Activated naive CD8-positive, alpha-beta T cell treated with anti-CD3 and anti-CD28 coated beads, Interleukin-2, amount 10 ng/mL, durations not matched to agents 7 days and 5 days (primary cell): ENCODE measurements at places on chromosomes 5 and 9. TPM values are rescaled to one million over a fixed set of nuclear protein-coding genes. Genes with fewer than 3 reads are reported as not detected.

DNA sequence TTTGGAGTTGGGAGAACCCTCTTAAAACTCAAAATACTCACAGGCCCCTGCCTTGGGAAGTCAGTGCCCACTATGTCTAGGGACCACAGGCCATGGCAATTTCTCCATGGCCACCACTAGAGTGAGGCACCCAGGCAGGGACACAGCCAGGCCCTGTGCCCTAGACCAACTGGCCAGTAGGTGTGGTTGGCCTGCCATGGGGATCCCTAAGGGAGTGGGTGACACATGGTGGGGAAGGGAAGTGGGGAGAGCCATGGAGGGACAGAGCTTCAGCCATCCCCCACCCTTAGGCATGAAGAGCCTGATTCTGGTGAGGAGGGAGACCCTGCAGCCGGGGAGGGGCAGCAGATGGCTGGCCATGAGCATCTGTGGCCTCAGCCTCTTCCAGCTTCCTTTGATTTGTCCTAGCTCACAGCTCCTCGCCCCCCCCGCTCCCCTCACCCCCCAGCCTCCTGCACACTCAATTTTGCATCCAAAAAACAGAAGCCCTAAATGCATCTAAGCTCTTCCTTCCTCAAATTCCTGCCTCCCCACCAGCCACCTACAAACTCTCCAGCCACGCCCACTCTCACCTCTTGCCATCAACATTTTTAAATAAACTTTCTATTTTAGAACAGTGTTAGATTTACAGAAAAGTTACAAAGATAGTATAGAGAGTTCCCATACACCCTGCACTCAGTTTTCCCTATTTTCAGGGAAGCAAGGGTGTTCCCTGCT lies 1.6 kb upstream of the DBN1 start:
- no peak for DNase-seq
- peaks cover 6% of the 10 kb centered on the region for H3K36me3 ChIP-seq

Gene RAPGEF6
- 51.2 TPM for total RNA-seq

Gene SHISAL2B
- not detected for total RNA-seq

- no peak overlapping the region for H3K4me3 ChIP-seq
- H3K36me3 ChIP-seq = no peaks in the 10 kb centered on the region
- no peak overlapping the region for H3K27ac ChIP-seq
- H3K27me3 ChIP-seq = peaks cover 2% of the 10 kb centered on the region
- H3K4me1 ChIP-seq = no peaks in the 10 kb centered on the region
Measured at GRCh38 chr9:79977074-79977435, 405.3 kb downstream of the TLE4 start.

- peaks cover 21% of the 10 kb centered on the region for H3K27me3 ChIP-seq
- H3K4me3 ChIP-seq = no peak overlapping the region
- H3K4me1 ChIP-seq = no peaks in the 10 kb centered on the region
- H3K27ac ChIP-seq = no peak overlapping the region
Measured at GRCh38 chr5:148750614-148751013, 75.8 kb upstream of the ADRB2 start.

GRCh38 chr5:166499447-166500240 lies 1791.8 kb upstream of the WWC1 start:
- no peak for DNase-seq
- H3K4me1 ChIP-seq = no peaks in the 10 kb centered on the region
- no peaks in the 10 kb centered on the region for H3K27me3 ChIP-seq
- no peaks in the 10 kb centered on the region for H3K36me3 ChIP-seq
- no peak overlapping the region for H3K4me3 ChIP-seq
- H3K27ac ChIP-seq = no peak overlapping the region

- DNase-seq = no peak
- no peaks in the 10 kb centered on the region for H3K27me3 ChIP-seq
- no peak overlapping the region for H3K4me3 ChIP-seq
Measured at GRCh38 chr9:18327121-18327520, 146.8 kb upstream of the ADAMTSL1 start.

Gene MAN1B1
- total RNA-seq = 63.9 TPM

GRCh38 chr9:137205126-137206069 lies at the start of the genes NDOR1 and TMEM203:
Gene NDOR1, plus strand, starts transcription at chr9:137205700. Its CDS starts 78 bp downstream, at chr9:137205778.
Gene TMEM203, minus strand, starts transcription at chr9:137205648. Its CDS starts 234 bp downstream, at chr9:137205414.
- peak within 1 kb of the TSS; percentile 95 for H3K4me3 ChIP-seq
- H3K27me3 ChIP-seq = no peaks in the 10 kb centered on the region
- peak; percentile 97 for DNase-seq
- peak within 1 kb of the TSS; percentile 90 for H3K27ac ChIP-seq
- peaks cover 15% of the 10 kb centered on the region for H3K36me3 ChIP-seq
- H3K4me1 ChIP-seq = peaks cover 35% of the 10 kb centered on the region

Gene TXNDC8
- total RNA-seq = not detected

DNA sequence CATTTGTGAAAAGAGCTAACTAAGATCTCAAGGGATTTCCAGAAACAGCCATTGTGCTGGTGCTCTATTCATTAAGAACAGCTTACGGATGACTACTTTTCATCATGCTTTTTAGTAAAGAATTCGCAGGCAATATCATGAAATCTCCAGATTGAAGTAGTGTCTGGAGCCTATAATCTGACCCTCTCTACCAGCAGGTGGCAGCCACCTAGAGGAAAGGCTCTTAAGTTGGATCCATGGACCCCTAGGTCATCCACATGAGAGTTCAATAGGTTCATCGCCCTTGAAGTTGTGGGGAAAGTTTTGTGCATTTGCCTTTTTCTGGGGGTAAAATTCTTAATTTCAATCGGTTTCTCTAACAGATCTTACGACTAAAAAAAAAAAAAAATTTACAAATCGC lies 82.3 kb downstream of the SLC1A3 start:
- no peak for DNase-seq
- H3K4me3 ChIP-seq = no peak overlapping the region
- H3K27me3 ChIP-seq = peaks cover 23% of the 10 kb centered on the region

Gene PCDHAC2
- not detected for total RNA-seq

Gene SEMA6A
- not detected for total RNA-seq

- no peaks in the 10 kb centered on the region for H3K4me1 ChIP-seq
- H3K27me3 ChIP-seq = no peaks in the 10 kb centered on the region
- DNase-seq = no peak
- no peaks in the 10 kb centered on the region for H3K36me3 ChIP-seq
Measured at GRCh38 chr9:131942146-131942720, 137.4 kb downstream of the MED27 start.

DNA sequence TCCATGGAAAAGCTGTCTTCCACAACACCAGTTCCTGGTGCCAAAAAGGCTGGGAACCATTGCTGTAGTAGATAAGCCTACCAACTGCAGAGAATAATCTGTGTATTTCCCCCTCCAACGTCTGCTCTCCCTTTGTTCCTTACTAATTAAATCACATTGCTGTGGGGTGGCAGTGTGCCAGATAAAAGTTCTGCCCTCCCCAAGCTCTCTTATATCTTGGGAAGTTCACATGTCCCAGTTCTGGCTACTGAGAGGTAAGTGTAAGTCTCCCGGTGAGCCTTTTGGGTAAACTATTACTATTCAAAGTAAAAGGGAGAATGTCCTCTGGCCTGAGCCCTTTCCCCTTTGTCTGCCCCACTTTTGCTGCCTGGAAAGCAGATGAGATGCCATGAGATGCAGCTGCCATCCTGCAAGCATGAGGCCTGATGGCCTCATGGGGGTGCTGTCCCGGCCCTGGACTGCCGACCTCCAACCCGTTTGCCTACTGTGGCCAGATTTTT lies 14.7 kb downstream of the ENC1 start:
- DNase-seq = no peak
- H3K4me1 ChIP-seq = no peaks in the 10 kb centered on the region
- no peak overlapping the region for H3K27ac ChIP-seq
- no peaks in the 10 kb centered on the region for H3K36me3 ChIP-seq

DNA sequence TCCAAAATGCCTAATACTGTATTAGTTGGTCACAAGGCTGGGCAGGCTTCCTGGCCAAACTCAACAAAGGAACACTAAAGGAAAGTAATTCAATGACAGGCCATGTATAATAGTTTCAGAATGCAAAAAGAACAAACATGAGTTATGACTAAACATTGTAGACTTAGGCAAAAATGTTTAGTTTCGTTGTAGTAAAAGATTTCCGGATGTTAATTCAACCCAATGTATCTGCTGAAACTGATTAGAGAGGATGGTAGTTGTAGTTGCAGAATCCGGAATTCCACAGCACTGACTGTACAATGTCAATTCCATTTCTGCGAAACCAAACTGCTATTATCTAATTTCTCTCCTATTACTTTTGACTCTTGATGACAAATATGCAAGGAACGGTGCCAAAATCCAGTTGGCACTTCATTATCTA lies 117.9 kb upstream of the FST start:
- H3K4me3 ChIP-seq = no peak overlapping the region
- no peaks in the 10 kb centered on the region for H3K36me3 ChIP-seq
- peaks cover 2% of the 10 kb centered on the region for H3K27me3 ChIP-seq

- H3K27me3 ChIP-seq = peaks cover 5% of the 10 kb centered on the region
- H3K4me3 ChIP-seq = no peak overlapping the region
- H3K4me1 ChIP-seq = peaks cover 9% of the 10 kb centered on the region
- peak; percentile 70 for DNase-seq
- H3K36me3 ChIP-seq = no peaks in the 10 kb centered on the region
- no peak overlapping the region for H3K27ac ChIP-seq
Measured at GRCh38 chr9:135971892-135972291, 10.7 kb upstream of the UBAC1 start.

Gene PGGT1B
- total RNA-seq = 35.8 TPM

Gene LRRC26
- not detected for total RNA-seq

- DNase-seq = no peak
- no peaks in the 10 kb centered on the region for H3K27me3 ChIP-seq
- H3K4me3 ChIP-seq = no peak overlapping the region
- H3K27ac ChIP-seq = no peak overlapping the region
- H3K4me1 ChIP-seq = peaks cover 10% of the 10 kb centered on the region
Measured at GRCh38 chr5:157729858-157730257, 1.4 kb upstream of the THG1L start.

Gene SLC25A46
- 45.6 TPM for total RNA-seq

Gene CBY3
- not detected for total RNA-seq

GRCh38 chr5:62029303-62029702 lies 276.7 kb upstream of the KIF2A start:
- no peaks in the 10 kb centered on the region for H3K36me3 ChIP-seq
- no peaks in the 10 kb centered on the region for H3K4me1 ChIP-seq
- no peaks in the 10 kb centered on the region for H3K27me3 ChIP-seq
- no peak overlapping the region for H3K27ac ChIP-seq
- DNase-seq = no peak

GRCh38 chr9:8419596-8420275 lies 620.2 kb upstream of the DMAC1 start:
- H3K27ac ChIP-seq = no peak overlapping the region
- peaks cover 7% of the 10 kb centered on the region for H3K27me3 ChIP-seq
- H3K4me3 ChIP-seq = no peak overlapping the region
- H3K4me1 ChIP-seq = peaks cover 2% of the 10 kb centered on the region

Gene LEAP2
- 4.4 TPM for total RNA-seq

Gene SLC34A3
- not detected for total RNA-seq

Gene PCDHB11
- not detected for total RNA-seq

DNA sequence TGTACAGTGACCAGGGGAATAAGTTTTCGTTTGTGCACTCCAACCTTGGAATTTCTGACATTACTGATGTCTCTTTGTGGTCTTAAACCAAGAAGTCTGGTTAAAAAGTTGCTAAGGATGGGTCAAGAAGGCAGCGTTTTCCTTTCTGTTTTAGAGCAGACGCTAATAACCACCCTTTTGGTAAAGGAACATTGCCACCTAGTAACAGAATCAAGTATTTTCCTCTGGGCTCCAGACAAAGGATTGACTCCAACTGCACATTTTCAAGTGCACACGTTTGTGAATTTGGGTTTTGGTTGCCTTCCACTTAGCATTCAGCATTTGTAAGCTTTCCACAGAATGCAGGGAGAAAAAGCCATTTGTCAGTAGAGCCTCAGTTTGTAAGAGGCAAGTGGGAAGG lies 22.2 kb upstream of the CEP78 start:
- no peak overlapping the region for H3K27ac ChIP-seq
- no peaks in the 10 kb centered on the region for H3K36me3 ChIP-seq
- H3K27me3 ChIP-seq = no peaks in the 10 kb centered on the region
- no peak for DNase-seq

DNA sequence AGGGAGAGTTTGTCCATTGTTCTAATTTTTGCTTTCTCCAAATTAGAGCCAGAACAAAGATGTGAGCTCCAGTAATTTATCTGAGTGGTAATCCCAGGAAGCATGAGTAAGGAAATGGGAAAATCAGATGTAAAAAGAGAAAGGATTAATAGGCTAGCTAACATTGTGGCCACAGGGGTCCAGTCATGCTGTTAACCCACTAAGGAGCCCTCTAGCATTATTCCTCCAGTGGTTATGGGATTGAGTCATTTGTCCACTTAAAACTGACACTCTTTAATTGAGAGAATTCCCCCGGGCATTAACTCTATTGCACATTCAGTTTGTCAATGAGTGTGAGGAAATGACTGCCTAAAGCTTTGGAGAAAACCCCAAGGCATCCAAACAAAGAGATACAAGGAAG lies 700.3 kb upstream of the TYRP1 start:
- H3K4me1 ChIP-seq = no peaks in the 10 kb centered on the region
- H3K27ac ChIP-seq = no peak overlapping the region
- H3K27me3 ChIP-seq = no peaks in the 10 kb centered on the region
- no peak for DNase-seq

DNA sequence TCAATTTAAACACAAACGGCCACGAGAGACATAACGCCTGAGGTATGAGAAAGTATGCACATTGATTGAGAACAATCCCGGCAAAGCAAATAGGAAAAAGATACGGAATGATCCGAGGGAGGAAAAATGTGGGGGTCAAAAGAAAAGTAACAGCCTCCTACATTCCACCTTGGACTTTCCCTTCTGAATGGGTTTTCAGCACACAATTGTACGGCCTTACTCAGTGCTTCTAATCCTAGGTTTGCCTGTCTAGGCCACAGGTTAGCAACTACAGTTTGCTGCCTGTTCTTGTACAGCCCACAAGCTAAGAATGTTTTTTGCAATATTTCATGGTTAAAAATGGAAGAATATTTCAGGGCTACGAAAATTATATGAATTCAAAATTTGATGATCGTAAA lies 46.2 kb upstream of the RNF20 start:
- no peaks in the 10 kb centered on the region for H3K36me3 ChIP-seq
- H3K4me1 ChIP-seq = peaks cover 5% of the 10 kb centered on the region
- H3K27ac ChIP-seq = no peak overlapping the region
- H3K4me3 ChIP-seq = peak overlapping the region; percentile 57
- peaks cover 60% of the 10 kb centered on the region for H3K27me3 ChIP-seq

DNA sequence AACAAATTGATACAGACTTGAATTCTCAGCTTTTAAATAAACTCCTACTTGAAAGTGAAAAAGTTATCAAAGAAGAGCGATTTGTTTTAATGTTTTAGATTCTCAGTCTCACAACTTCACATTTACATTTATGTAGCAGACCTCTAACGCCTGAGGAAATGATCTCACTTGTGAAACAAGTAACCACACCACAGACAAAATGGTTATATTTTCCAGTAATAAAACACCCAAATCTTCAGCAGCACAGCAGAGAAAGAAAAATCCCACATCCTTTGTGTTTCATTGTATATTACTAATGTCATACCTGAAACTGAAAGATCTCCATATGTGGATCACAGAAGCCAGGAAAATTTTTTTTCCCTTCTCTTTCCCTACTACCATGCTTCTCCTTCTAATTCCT lies 29.8 kb upstream of the GZMA start:
- H3K27me3 ChIP-seq = no peaks in the 10 kb centered on the region
- peaks cover 50% of the 10 kb centered on the region for H3K4me1 ChIP-seq
- peak overlapping the region; percentile 90 for H3K27ac ChIP-seq
- no peak for DNase-seq

GRCh38 chr9:119004618-119004990 lies 364.6 kb downstream of the BRINP1 start:
- H3K4me3 ChIP-seq = no peak overlapping the region
- H3K27me3 ChIP-seq = no peaks in the 10 kb centered on the region
- DNase-seq = no peak
- H3K36me3 ChIP-seq = no peaks in the 10 kb centered on the region
- no peak overlapping the region for H3K27ac ChIP-seq
